ENCODE measurements at places on chromosomes 1 and 21.

DNA sequence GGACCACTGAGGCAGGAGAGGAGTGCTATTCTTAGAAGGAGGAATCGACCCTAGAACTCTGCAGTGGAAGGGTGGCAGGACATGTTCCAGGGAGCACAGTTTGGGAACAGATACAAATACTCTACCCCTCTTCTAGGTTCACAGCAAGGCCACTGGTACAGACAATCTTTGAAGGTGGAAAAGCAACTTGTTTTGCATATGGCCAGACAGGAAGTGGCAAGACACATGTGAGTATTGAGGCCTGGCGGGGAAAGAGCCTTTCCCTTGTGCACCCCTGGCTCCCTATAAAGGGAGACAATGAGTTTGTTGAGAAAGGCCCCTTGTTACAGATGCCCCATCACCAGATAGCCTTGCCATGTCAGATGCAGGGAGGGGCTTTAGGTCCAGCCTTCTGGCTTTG is 17.8 kb downstream of the KIF2C start:
- no peak for DNase-seq

- DNase-seq: no peak
Measured at GRCh38 chr1:52920791-52921291, 699 bp downstream of the ECHDC2 start.

DNA sequence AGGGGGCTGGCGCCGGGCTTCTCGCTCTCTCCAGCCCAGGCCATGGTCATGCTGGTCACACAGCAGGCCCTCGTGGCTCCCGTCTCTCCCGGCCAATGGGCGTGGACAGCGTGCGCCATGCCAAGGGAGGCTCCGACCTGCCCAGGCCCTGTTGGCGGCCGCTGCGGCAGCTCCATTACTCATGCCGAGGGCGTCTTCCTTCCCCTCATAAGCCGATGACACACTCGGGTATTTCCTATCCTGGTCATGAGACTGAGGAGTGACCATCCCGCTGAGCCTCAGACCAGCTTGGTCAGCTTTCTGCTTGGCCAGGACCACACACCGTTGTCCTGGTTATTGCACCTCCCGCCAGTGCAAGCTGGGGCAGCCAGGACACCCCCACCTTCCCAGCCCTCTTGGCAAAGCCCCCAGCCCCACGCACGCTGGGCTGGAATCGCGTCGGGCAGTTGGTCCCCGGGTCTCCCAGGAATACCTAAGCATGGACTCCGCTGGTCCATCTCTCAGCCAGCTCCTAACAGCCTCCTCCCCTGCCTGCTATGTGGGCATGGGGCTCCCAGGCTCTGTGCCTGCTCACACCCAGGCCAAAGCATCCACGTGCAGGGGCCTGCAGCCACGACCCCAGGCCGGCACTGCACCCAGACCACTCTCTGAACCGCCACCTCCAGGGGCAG is 49.8 kb downstream of the ARHGEF16 start:
- no peak for DNase-seq

DNA sequence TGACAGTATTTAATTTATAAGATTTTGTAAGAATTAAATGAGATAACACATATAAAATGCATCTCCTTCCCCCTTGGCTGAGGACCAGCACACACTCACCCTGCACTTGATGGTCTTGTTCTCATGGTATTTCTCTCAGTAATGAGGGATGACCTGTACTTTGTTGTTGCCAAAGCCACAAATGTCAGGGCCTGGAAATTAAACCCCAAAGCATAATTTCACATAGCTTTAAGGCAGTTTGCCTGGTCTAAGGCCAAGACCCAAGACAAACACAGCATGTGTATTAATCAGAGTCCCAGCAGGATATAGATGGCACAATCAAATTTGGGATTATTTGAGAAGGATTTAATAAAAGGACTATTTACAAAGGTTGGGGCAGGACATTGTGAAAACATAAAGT is 48.6 kb upstream of the EPS15 start:
- DNase-seq: no peak

DNA sequence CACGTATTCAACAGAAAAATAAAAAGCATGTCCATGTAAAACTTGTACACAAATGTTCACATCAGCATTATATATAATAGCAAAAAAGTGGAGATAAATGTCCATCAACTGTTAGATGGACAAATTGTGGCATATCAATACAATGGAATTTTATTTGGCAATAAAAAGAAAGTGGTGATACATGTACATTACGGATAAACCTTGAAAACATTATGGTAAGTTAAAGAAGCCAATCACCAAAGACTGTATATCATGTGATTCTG is 76.9 kb downstream of the EIF4G3 start:
- DNase-seq: no peak

GRCh38 chr1:203036135-203036534 is 9.8 kb downstream of the PPFIA4 start:
- DNase-seq: no peak

GRCh38 chr1:184330875-184331274 is 56.0 kb upstream of the C1orf21 start:
- DNase-seq: no peak

DNA sequence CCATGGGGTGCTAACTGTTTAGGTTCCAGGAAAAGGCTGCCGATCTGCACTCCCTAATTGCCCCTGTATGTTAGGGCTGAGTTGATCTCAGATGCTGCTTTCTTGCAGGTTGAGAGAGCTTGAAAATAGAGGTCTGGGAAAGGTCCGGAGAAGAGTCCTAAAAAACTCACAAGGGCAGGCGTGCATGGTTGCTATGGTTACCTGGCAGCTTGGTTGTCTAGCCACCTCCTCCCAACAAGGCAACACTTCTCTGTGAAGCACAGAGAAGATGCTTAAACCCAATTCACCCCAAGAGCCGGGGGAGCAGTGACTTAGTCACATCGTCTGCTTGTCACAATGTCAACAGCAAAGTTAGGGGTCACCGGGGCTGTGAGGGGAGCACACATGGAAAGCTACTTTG is 31.0 kb upstream of the LRRC52 start:
- DNase-seq: no peak

- no peak for DNase-seq
Measured at GRCh38 chr1:98422816-98423215, 238.7 kb upstream of the SNX7 start.

All from stimulated activated effector memory CD8-positive, alpha-beta T cell treated with anti-CD3 and anti-CD28 coated beads, Interleukin-12 subunit alpha, Interleukin-12 subunit beta, amount 100 ng/mL, for 72 hours (primary cell).